ENCODE measurements at places on chromosomes 4 and X. TPM values are rescaled to one million over a fixed set of nuclear protein-coding genes. Genes with fewer than 3 reads are reported as not detected.

GRCh38 chr4:104766676-104767075 is 272.0 kb upstream of the CXXC4 start:
- DNase-seq: no peak

GRCh38 chrX:70260104-70260503 is at the start of gene P2RY4:
P2RY4 (minus strand) TSS chrX:70260204; CDS start chrX:70259624, 580 bp downstream.
- no peak for DNase-seq

GRCh38 chrX:124665621-124666400 is 319.4 kb downstream of the SH2D1A start:
- DNase-seq: no peak

DNA sequence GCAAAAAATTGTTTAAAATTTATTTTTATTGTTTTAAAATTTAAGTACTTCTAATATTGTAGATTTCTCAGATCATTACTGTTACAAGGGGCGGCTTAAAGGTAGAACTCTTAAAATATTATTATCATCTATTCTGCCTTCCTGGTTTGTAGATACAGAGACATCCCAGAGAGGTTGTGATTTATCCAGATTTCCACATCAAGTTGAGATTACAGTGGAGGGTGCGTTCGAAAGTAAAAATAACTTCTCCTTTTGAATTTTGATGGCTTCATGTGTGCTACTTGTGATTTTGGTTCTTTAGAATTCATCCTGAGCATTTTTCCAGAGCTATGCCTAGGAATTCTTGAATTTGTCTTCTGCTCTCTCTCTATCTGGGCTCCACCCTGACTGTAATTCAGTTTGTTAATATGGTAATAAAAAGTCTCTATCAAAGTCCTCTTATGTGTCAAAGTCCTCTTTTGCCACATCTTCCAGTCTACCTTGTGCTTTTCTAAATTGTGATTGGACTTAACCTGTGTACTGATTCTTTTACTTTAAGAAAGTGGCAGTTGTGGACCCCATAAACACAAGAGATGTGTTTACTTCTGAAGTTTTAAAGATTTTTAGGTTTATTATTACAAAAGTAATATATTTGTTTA is 37.2 kb downstream of the CLCN3 start:
- no peak for DNase-seq

DNA sequence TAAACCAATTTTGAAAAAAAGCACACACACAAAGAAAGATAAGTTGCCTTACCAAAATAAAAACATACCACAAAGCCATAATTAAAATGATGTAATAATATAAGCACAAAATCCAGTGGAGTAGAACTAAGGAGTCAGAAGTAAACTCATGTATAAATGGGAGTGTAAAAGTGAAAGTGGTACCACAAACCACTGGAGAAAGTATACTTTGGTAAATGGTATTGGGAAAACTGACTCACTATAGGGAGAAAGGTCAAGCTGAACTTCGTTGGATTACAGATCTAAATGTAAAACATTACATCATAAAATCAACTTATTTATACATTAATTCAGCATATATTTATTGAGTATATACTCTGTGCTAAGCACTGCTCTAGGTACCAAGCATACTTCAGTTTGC is 46.3 kb upstream of the HHIP start:
- DNase-seq: no peak

DNA sequence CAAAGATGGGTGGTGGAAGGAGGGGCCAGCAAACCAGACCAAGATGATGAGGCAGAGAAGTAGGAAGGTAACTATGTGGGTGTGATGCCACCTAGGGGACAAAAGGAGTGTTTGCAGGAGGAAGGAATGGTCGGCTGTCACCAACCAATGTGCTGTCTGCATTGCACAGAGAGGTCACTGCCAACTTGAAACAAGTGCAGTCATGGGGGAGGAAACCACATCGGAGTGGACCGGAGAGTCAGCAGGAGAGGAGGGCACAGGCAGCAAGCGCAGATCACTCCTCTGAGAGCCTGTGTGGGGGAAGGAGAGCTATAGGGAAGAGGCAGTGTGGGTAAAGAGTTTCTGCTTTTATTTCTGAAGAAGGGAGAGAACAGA is 38.5 kb upstream of the FGFBP2 start:
- DNase-seq: peak; percentile 24

DNA sequence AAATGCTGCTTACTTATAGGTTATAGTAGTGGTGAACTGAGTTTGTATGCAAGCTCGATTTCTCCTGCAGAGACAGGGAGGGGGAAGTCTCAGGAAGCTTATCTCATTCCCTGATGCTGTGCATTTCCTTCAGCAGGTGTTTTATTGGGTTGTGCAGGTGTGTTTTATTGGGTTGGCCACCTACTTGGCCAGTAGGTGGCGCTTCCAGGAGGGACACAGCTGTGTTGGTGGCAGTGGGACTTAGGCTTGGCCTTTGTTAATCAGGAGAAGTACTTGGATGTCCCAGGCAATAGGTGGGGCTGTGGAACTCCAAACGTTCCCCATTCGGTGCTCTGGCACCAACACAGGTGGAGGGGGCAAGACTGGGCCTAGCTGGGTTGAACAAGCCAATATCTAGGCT is 196.0 kb upstream of the DCAF8L1 start:
- no peak for DNase-seq

DNA sequence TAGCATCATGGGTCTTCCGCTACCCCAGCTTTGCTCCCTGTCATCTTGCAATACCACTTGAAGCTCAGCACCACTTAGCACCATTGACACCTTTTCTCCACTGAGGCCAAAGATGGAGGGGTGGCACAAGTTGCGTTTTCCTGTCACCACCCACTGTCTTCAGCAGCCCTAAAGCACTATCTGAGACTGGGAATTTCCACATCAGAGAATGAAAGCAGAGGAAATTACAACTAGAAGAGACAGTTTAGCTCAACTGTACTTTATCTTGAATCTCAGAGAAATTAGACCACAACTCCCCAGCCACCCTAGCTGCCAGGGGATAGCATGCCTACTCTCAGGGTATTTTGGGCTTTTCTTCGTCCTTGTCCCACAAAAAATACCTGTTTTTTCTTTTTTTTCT is 111.0 kb downstream of the DDIT4L start:
- DNase-seq: no peak

- no peak for DNase-seq
These were observed 4.7 kb upstream of the NKX6-1 start for GRCh38 chr4:84503495-84504437.

DNA sequence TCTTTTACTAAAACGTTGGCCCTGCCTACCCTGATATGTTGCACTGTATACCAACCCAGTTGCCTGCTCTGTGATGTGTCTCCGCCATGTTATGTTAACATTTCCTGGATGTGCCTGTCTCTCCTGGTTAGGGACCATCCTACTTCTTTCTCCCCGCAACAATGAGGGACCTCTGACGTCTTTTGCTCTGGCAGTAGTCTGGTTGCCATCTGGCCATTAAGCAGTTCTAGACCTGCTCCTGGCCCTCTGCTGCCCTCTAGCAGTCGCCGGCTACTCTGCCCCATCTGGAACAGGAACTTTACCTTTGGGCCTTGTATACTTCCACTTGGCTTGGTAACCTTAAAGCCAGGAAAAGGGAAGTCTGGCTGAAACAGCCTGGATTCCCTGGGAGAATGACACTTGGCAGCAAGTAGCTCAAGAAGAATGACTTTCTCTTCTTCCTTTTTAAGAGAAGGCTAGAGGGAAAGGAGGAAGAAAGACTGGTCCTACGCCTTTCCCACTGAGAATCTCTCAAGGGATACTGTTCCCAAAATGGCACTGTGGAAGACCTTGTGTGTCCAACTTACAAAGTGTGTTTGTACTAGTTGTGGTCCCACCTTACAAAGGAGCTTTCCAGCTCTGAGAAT is 63.5 kb downstream of the GPC3 start:
- peak; percentile 15 for DNase-seq

DNA sequence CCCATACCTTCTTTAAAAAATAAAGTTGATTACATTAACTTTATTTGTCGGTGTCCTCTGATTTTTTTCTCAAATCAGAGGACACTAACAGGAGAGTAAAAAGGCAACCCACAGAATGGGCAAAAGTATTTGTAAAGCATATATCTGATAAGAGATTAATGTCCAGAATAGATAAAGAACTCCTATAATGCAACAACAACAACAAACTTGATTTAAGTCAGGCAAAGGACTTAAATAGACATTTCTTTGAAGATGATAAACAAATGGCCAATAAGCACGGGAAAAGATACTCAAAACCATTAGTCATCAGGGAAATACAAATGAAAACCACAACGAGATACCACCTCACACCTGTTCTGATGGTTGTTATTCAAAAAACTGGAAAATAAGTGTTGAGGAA is 28.7 kb downstream of the DOCK11 start:
- no peak for DNase-seq

GRCh38 chr4:140048419-140048995 is 105.5 kb downstream of the MAML3 start:
- DNase-seq: no peak

GRCh38 chrX:75181721-75182120 is 25.6 kb upstream of the ABCB7 start:
- no peak for DNase-seq

- no peak for DNase-seq
These were observed 2050.7 kb downstream of the ARAP2 start for GRCh38 chr4:34193451-34194154.

DNA sequence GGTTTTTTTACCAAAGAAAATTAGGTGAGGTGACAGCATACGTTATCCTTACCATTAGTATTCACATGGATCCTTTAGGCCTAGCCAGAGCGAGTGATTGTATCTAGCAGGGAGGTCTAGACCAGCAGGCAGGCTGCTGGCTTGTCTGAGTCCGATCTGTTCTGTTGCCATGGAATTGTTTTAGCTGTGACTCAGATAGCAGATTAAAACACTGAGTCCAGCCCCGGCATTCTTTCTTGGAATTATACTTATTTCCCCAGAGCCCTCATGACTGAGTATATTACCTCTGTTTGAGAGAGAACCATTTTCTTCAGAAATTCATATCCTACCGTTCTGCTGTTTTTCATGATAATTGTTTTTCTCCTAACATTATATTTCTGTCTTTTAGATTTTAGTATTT is 37.4 kb downstream of the OCRL start:
- no peak for DNase-seq

- DNase-seq: no peak
These were observed 148.4 kb downstream of the AR start for GRCh38 chrX:67692246-67692645.

- no peak for DNase-seq
These were observed 59.6 kb upstream of the IRF2 start for GRCh38 chr4:184533908-184534307.

DNA sequence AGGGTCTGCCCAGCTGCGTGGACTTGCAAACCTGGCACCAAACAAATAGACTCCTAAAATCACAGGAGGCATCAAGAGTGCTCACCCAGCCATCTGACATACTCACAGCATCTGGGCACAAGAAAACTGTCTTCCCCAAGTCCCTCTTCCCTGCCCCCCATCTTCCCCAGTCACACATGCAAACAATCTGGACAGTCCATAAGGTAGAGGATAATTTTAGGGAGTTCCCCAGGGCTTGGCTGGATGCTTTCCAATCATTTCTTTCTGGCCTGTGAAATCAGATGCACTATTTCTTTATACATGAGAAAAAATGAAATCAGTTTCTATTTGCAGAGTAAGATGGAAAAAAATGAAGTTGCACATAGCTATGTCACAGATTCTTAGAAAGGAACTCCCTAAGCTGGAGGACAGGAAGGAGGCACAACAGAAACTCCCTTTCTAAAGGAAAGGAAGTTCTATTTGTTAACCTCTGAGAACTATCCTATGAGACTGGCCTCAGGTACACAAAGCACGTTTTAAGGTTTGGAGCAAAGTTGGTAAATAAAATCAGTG is 342.3 kb downstream of the HNRNPD start:
- DNase-seq: no peak

NAA11 gene
- not detected for total RNA-seq

MTTP gene
- total RNA-seq: 0.27 TPM

TMA16 gene
- total RNA-seq: 54.1 TPM

IRS4 gene
- not detected for total RNA-seq

CXCL8 gene
- 0.71 TPM for total RNA-seq

VSIG4 gene
- total RNA-seq: not detected

GPR78 gene
- not detected for total RNA-seq

CPLX1 gene
- not detected for total RNA-seq

VEGFC gene
- not detected for total RNA-seq

PNCK gene
- not detected for total RNA-seq

TRIM2 gene
- total RNA-seq: 5.1 TPM

POLN gene
- total RNA-seq: 1.4 TPM

MAGEA9 gene
- total RNA-seq: not detected

NPY5R gene
- total RNA-seq: not detected

CYP2U1 gene
- total RNA-seq: 9.2 TPM
